ENCODE measurements at places on chromosomes 11 and 22. TPM values are rescaled to one million over a fixed set of nuclear protein-coding genes. Genes with fewer than 3 reads are reported as not detected.

DNA sequence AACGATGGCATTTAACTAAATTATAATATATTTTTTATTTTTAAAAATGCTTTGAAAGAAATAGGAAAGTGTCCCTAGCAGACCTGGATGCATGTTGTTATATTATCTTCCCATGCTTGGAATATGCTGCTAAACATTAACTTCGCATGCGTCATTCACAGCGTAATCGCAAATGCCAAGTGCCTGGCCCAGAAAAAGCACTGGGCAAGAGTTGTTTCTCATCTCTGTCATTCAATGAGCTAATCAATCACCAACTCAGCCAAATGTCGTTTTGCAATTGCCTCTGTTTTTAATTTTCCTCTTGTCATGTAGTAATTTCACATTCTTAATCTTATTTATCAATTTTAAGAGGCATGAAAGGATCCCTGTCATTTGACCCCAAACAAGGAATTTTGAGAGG is 1421.9 kb downstream of the BRD1 start:
- DNase-seq = no peak

GRCh38 chr11:101583251-101584128 is at the start of gene TRPC6:
Gene TRPC6 (minus strand): TSS chr11:101584007. CDS start chr11:101583503, 504 bp downstream.
- no peak for DNase-seq

DNA sequence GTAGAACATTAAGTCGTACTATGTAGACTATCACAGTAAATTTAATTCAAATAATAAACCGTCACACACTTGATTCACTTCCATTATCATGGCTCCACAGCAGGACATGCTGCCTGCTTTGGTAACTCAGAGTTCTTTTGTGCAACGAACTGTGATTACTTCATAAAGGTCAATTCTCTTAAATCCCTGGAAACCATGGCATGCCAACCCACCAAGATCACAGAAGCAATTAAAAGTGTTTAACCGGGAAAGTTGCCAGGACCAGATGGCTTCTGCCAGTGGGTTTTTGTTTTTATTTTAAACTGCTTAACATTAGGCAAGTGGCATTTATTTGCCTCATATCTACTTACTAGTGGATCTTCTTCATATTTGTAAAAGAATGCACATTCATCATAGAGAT is 1162.1 kb downstream of the DLG2 start:
- DNase-seq = no peak

GRCh38 chr11:114310095-114310494 is 13.9 kb downstream of the NNMT start:
- no peak for DNase-seq

DNA sequence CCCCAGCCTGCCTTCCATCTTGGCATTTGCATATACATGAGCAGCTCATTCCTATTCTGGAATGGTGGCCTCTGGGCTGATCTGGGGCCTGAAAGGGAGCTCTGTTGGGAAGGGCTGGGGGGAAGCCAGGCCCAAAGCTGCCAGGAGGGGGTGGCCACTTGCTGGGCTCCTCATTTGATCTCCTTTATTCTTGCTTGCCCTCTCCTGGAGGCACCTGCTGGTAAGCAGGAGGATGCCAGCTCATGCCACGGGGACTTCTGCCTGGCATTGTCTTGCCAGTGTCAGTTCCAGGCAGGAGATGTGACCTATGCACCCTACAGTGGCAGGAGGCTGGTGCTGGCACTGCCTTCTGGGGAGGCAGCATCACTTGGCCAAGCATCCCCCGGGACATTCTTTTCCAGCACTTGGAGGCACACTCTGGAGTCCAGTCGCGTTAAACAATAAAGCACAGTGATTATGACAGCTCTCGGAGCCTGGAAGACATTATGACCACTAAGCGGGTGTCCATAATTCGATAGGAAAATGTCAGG is 128.3 kb downstream of the NTM start:
- DNase-seq = no peak

The KCNJ11 gene
- 173 TPM for total RNA-seq

GRCh38 chr11:72012897-72013721 is 14.4 kb downstream of the IL18BP start:
- DNase-seq = peak; percentile 76

The SLC16A8 gene
- total RNA-seq = not detected

GRCh38 chr11:39149214-39149613 is 2310.2 kb downstream of the LRRC4C start:
- no peak for DNase-seq

The PARVB gene
- 158 TPM for total RNA-seq

The TMEM138 gene
- total RNA-seq = 20.1 TPM

GRCh38 chr11:68164437-68164836 is 43.2 kb upstream of the CHKA start:
- no peak for DNase-seq

- peak; percentile 55 for DNase-seq
Measured at GRCh38 chr11:119169282-119169719, 776 bp downstream of the NLRX1 start.

DNA sequence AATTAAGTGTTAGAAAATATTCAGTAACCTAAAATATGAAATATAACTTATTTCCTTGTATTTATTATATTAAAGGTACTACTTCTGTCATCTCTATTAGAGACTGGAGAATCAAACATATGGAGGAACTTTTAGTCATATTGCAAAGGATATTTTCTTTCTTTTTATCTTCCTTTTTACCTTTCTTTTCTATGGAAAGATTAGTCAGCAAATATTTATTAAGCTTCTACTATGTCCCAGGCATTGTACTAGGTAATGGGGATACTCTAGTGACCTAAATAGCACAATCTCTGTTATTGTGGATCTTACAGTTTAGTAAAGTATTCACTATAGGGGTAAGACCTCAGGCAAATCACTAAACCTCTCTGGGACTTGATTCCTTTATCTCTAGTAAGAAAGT is 18.3 kb downstream of the SIK2 start:
- DNase-seq = no peak

- peak; percentile 64 for DNase-seq
Measured at GRCh38 chr11:64687643-64688533, 35.1 kb downstream of the NRXN2 start.

GRCh38 chr11:2316169-2316962 is 14.6 kb downstream of the TSPAN32 start:
- DNase-seq = peak; percentile 43

DNA sequence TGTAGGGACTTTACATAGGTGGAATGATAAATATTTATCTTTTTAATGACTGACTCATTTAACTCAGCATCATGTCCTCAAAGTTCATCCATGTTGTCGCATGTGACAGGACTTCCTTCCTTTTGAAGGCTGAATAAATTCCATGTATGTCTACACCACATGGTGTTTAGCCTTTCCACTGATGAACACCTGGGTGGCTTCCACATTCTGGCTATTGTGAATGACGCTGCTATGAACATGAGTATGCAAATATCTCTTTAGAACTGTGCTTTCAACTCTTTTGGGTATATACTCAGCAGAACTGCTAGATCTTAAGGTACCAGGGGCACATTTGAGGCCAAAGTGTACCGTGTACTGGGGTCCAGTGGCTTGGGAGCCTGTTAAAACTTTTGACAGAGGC is 24.1 kb downstream of the LARGE1 start:
- DNase-seq = no peak

- peak; percentile 43 for DNase-seq
Measured at GRCh38 chr11:126109941-126110731, 47.5 kb upstream of the CDON start.
